NCI-H2081 treated with DMSO at 0.1 percent for 48 hours (cell line): ENCODE measurements at places on chromosomes 1 and 21.

- peak; percentile 50 for DNase-seq
Measured at GRCh38 chr1:102628109-102628613, 480.2 kb downstream of the COL11A1 start.

DNA sequence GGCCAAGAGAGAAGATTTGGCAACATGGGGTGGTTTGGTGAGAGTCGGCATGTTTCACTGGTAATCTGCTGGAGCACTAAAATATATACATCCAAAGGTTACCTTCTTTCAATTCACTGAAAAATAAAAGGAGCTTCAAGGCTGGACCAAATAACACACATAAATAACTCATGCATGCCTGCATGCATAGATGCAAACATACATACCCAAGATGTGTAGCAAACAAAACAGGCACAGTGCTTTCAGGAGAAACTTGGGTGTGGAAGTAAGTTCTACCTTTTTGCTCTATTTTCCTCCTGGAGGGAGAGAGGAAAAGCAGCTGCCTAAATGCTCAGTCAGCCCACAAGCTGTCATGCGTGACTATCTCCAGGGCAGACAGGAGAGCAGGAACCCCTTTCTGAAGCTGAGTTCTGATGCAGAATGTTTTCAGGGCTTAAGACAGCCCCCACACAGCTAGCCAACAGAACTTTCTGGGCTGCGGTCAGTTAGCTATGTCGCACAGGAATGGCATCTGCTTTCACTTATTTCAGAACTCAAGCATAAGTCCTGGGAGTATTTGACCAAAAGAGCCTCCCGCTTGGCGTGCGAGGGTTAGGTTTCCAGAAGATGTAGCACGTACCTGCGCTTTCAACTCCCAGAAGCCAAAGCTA is 166.2 kb downstream of the TOMM20 start:
- no peak for DNase-seq

DNA sequence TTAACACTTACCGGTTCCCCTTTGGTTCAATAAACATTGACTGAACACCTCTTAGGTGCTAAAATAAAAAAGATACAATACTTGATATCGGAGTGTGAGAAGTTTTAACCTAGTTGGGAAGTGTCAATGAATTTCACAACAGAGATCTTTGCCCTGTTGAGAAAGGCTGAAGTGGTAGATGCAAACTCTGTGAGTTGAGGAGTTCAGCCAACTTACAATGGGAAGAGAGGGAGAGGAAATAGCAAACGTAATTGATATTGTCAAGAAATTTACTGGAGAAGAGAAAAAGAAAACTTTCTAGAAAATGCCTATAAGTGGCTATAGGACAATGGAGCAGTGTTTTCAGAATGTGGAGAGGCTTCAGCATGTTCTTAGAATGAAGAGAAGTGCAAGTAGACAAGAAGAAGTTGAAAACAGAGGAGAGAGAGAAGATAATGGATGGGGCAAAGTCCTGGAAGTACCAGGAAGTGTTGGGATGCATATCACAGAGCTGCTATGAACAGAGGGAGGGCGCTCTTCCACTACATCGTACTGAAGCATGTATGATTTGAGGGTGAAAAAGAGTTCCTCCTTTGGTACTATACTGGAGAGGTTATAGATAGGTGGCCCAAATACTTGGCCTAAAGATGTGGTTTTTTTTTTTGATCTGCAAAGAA is 48.9 kb downstream of the MEF2D start:
- no peak for DNase-seq

DNA sequence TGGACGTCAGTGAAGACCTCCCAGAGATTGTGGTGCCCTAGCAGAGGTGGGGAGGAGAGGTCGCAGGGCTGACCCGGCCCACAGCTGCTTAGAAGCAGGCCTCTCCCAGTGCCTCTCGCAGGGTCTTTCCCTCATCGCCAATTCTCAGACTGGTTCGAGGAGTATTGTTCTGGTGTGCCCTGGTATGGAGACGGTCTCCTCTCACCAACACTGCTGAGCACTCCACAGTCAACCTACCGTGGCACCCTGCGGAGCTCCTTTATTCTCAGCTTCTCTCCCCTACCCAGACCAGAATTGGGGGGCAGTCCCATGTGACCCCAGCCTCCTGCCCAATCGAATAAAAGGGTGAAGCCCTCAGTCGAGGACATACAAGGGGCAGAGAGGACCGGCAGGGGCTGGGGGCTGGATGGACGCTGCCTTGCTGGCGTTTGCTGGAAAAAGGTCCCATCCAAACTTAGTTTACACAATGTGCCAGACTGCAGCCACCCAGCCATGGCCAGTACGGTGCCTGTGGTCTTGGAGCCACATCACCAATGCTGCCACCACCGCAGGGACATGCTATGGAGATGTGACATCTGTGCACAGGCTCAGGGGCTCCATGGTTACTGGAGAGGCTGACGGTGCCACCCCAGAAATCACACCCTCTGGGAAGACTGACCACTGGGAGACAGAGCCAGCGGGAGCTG is 80.8 kb downstream of the STUM start:
- no peak for DNase-seq

DNA sequence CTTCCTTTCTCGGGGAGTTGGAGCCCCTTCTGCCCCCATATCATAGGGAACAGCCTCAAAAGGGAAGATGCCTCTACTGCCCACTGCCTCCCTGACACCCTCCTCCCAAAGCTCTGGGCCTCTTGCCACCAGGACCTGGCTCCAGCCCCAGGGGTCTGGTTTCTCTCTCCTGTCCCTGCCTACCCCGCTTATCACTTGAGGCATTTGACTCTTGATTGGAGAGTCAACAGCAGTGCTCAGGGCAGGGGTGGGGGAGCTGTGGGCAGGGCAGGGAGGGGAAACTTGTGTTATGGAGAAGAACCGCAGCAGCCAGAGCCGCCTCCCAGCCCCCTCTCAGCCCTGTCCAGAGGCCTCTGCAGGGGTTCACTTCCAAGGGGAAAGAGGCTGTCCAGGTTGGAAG is 573 bp downstream of the TRIM63 start:
- no peak for DNase-seq

DNA sequence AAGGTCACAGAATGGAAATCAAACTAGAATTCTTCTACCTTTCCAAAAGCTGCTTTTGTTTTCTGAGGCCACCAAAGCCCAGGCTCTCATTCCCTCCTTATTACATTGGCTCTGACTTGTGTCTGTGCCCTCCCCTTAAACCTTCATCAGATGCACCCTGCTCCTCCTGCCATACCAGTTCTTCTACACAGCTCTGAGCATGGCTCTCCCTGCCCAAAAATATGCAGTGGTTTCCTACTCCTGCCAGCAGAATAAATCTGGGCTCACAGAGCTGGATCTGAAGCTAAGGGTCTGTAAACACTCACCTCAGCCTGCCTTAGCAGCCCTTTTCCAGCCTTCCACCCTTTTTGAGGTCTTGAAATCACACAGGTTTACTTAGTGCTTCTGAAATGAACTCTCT is 55.0 kb downstream of the TTC3 start:
- no peak for DNase-seq

DNA sequence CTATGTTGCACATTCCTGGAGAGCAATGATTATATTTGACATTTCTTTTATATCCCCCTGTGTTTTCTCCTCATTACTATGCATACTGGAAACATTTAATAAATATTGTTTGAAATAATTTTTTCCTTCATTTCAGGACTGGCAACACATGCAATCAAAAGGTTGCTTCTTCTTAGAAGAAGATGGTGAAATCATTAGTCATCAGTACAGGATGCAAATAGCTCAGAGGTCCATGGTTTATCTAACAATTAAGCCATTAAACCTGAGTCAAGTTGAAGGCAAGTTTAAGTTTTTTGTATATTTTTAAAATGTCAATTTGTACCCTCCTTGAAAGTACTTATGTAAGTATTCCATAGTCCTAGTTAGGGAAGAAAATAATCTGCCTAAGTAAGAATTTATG is 22.5 kb downstream of the EFCAB7 start:
- DNase-seq = no peak

- DNase-seq = no peak
Measured at GRCh38 chr21:38440746-38441145, 57.5 kb downstream of the ERG start.

DNA sequence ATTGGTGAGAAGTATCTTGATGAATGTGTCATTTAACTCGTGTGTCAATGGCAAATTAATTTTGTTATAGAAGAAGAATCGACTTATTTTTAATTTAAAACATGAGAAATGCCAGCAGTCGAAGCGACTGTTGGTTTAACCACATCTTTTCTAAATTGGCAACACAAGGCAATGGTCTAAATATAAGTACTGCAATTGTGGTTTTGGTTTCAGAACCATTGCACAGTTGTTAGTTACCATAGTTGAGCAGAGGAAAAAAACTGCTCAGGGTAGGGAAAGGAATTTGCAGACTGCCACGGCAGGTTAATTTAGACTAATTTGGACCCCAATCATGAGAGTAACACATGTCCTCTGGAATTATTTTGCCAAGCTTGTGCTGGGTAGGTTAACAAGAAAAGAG is 185.6 kb upstream of the RUNX1 start:
- no peak for DNase-seq

DNA sequence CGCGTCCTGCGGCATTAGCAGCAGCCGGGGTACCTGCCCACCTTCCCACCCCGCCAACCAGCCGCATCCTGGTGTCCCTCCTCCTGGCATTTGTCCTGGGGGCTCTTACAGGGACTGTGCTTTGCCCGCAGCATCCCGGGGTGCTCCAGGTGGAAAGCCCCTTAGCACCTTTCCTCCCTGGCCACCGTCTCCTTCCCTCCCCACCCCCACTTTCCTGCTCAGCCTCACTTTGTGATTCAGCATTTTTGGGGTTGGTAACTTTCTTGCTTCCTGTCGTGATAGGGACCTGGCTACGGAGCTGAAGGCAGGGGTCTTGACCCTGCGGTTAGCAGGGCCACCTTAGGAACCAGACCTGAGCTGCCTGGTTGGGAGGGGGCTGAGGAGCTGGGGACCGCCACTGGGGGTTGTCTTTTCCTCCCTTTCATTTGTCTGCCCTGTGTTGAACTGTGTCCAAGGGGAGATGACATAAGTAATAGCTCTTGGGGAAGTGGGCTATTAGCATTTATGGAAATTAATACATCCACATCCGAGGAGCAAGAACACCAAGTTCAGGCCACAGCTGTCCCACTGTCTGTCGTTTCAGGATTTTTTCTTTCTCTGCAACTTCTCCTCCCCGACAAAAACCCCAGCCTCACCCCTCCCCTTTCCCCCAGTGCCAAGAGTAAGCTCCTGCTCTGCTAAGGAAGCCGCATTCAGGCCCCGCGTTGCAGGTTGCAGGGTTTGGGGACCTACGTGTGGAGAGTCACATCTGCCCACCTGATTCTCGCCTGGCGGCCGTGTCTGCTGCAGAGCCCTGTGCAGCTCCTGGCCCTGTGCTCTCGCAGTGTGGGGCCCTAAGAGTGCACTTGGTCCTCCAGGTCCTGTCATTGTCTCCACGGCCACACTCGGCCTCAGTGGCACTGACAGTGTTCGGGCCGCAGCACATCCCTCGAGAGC is 1.6 kb upstream of the NPHP4 start:
- no peak for DNase-seq

DNA sequence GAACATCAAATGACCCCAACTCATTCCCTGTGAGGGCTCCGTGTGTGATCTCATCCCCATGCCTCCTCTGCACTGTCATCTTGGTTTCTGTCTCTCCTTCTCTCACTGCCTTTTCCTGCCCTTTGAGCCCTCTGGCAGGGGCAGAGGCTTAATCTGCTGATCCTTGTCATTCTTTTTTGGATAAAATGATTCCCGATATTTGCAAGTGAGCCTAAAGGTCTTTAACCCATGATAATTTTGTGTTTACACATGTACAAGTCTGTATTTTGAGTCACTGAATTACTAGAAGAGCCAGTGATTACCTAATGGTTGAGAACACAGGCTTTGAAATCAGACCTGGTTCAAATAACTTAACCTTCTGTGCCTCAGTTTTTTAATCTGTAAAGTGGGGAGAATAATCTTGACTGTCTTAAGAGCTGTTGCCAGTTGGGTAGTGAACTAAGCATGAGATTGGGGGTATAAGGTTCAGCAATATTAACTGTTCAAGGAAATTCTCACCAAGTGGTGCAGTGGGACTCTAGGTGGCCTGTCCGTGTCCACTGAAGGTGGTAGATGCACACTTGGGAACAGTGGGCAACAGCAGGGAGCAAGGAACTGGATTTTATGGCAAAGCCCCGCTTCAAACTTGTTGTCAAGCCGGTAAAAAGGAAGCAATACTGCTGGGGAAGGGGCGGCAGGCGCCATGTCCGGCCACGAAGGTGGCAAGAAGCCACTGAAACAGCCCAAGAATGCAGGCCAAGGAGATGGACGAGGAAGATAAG is 1.6 kb downstream of the ECHDC2 start:
- DNase-seq = no peak

DNA sequence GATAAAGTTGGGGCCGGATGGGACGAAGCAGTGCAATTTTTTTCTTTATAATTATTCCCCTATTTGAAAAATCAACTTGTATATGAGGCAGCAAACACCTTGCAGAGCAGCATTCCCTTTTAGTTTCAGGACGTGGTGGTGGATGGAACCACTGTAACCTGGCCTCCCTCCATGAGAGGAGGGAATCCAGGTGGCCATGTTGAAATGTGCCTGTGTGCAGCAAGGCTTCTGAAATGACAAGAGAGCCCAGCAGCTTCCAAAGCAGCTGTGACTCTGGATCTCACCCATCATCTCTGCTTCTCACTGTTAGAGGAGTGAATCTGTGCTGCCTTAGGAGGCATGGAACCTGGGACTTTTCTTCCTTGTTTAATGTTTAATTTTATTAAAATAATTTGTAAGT is 42.3 kb downstream of the NFIA start:
- no peak for DNase-seq

DNA sequence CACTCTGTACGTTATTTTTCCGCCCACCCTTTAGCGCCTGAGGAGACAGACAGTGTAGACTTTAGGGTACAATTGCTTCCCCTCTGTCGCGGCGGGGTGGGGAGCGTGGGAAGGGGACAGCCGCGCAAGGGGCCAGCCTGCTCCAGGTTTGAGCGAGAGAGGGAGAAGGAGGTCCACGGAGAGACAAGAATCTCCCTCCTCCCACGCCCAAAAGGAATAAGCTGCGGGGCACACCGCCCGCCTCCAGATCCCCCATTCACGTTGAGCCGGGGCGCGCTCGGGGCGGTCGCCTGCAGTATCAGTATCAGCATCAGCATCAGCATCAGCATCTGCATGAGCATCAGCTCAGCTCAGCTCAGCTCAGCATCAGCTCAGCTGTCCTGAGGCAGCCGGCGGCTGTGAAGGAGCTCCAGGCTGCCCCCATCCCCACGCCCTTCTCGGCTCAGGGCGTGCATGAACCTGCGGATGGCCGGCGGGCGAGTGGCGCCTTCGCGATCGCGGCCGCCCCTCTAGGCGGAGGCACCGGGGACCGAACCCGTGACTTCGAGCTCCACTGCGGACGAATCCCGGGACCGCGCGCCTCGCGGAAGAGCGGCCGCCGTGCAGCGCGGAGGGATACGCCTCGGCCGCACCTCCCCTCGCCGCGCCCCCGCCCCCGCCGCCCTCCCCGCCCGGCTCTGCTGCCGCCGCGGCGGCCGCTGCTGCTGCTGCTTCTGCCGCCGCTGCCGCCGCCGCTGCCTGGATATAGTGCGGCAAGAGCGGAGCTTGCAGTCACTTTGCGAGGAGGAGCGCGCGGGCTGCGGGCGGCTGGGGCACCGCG is at the start of gene NCAM2:
Gene NCAM2 (plus strand): TSS at position 774 of the 820 bp plus-strand sequence.
- no peak for DNase-seq

GRCh38 chr21:14358775-14359174 is 24.2 kb downstream of the HSPA13 start:
- no peak for DNase-seq
